ENCODE measurements at places on chromosomes 5 and 9.
A peak's percentile ranks its signal among the peaks of the same experiment; 100 is the strongest.

GRCh38 chr5:149265597-149265996, 6.1 kb upstream of the AFAP1L1 start:
- peak; percentile 19 for DNase-seq

- no peak for DNase-seq
Observed at GRCh38 chr5:78377056-78377717, 16.8 kb downstream of the SCAMP1 start.

GRCh38 chr9:16352791-16353401, 517.6 kb downstream of the BNC2 start:
- DNase-seq: no peak

DNA sequence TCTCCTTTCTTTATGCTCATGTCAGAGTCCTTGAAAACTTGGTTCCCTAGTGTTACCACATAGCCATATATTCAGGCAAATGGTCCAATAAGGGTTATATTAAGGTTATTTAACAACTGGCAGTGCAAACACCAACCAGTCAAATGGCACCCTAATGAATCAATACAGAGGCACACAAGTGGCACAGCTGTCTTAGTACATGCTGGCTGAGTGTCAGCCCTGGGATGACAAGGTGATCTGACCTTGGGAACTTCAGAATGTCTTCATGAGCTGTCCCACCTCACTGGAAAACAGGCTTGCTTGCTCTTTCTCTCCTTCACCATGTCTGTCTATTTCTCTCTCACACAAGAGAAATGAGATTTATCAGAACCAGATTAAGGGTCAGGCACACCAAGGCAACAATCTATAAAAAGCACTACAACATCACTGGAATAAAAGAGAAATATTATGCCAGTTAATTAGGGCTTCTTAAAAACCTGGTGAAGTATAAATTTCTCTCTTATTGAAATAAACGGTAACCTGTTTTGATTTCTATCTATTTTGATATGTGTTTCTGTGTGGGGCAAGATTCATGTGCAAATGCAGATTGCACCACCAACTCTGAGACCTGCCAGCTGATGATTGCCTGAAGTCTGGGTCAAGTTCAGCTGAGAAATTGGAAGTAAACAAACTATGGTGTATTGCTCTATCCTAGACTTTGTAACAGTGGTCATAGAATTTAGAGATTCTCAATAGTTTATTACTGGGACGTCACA, 140.7 kb downstream of the SREK1 start:
- DNase-seq: no peak

- no peak for DNase-seq
Observed at GRCh38 chr9:33257276-33257675, 7.2 kb downstream of the BAG1 start.

DNA sequence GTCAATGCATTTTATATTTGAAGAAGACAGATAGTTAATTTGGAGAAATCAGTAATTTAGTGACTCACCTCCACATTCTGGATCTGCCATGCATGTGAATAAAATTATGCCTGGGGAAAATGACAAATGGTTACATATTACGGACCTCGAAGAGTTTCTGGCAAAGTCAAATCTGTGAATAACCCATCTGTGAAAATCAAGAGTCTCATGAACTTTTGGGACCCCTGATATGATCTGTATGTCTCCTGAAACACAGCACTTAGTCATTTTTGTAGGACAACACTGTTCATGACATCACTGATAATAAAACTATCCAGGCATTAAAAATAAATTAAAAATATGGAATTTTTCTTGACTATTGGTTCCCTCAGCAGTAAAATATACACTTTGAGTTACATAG, 584.5 kb downstream of the TLE4 start:
- DNase-seq: no peak

- DNase-seq: no peak
Observed at GRCh38 chr9:77251050-77251449, 73.7 kb downstream of the VPS13A start.

- DNase-seq: no peak
Observed at GRCh38 chr9:128429513-128430086, 8.9 kb downstream of the CERCAM start.

GRCh38 chr9:761793-762560, 79.5 kb upstream of the DMRT1 start:
- no peak for DNase-seq

DNA sequence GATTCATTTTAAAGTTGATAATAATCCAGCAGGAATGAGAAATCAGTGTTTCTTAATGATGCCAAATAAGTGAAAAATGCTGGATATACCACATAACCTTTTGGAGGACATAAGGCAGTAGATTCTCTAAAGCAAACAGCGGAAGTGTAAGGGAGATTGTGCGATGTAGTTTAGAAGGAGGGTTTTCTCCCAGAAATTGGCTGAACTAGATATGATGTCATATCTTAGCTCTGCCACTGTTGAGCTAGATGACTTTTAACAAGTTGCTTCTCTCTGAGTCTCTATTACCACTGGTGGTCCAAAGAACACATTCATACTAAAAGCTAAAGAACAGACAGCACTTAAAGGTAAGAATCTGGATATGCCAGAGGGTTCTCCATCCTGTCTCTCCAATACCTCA, 107.0 kb downstream of the NR6A1 start:
- DNase-seq: no peak

GRCh38 chr9:113817171-113817570, 58.9 kb upstream of the ZNF618 start:
- DNase-seq: no peak

DNA sequence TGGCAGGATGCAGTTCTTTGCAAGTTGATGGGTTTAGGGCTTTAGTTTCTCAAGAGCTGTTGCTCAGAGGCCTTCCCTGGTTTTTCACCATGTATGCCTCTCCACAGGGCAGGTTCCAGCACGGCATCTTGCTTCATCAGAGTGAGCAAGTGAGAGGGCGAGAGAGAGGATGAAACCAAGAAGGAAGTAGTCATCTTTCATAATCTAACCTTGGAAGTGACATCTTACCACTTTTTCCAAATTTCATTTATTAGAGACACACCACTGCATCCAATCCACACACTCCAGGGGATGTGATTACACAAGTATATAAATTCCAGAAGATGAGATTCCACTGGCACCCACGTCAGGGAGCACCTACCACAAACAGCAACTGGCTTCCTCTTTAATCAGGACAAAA, 294.4 kb downstream of the MARCHF11 start:
- no peak for DNase-seq

DNA sequence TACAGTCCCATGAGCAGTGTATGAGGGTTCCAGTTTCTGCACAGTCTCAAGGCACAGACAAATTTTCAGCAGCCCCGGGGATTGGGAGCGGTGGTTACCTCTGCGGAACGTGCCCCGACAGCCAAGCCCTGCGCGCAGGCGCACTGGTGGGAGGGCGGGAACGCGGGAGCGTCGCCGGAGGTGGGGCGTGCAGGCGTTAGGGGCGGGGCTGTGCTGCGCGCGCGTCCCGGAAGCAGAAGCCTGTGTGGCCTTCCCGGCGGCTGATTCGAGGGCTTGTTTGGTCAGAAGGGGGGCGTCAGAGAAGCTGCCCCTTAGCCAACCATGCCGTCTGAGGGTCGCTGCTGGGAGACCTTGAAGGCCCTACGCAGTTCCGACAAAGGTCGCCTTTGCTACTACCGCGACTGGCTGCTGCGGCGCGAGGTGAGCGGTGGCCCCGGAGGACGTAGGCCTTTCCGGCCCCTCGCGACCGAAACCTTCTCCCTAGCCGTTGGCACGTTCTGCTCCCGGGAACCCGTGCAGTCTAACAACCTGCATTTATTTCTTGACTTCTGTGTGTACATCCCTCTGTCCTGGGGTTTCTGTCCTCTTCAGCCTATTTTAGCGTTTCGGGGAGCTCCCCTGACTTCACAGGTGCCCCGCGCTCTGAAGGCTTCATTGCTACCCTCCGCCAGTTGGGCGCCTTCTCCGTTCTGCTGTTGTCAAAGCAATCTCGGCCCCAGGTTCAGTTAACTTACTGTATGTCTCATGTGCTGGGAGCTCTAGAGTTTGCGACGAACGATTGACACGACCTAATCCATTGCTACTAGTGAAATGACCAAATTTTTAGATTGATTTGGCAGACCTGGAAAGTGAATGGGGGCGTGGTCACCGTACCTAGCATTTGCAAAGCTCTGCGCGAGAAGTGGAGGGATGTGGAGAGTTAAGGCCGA, at the start of gene GLE1:
Gene GLE1, plus strand, starts transcription at position 235 of the 929 bp plus-strand sequence. Its CDS starts 87 bp downstream, at position 322.
- DNase-seq: peak; percentile 96

DNA sequence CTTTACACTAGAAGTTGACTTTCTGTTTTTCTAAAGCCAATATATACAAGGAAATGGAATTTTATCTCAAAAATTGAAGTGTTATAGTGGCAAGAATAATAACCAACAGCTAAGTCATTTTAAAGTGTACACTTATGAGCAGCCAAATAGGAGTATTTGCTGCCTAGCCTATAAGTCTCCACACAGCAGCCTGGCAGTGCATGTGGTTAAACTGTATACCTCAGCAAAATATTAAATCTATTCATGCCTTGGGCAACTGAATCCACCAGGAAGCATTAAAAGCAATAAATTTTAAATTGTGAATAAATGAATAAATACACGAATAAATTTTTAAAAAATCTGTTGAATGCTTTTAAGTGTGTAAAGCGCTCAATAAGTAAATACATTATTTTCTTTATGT, 432.4 kb upstream of the RORB start:
- no peak for DNase-seq

DNA sequence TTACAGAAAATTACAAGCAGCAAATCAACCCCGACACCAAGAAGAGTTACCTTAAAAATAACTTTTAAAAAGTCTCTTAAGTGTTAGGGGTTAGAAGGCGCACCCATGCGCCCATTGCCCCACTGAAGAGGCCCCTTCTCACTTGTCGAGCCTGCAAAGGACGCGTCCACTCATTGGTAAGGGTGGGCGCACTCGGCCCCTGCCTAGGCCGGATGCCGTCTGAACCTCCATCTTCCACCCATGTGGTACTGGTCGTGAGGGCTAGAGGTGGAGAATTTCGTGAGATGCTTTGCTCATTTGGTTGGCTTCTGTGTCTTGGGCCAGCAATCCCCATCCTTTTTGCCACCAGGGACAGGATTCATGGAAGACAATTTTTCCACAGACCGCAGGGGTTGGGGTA, 27.5 kb upstream of the LRRC14B start:
- DNase-seq: no peak

GRCh38 chr9:101995231-101995630, 256.8 kb upstream of the GRIN3A start:
- peak; percentile 86 for DNase-seq

DNA sequence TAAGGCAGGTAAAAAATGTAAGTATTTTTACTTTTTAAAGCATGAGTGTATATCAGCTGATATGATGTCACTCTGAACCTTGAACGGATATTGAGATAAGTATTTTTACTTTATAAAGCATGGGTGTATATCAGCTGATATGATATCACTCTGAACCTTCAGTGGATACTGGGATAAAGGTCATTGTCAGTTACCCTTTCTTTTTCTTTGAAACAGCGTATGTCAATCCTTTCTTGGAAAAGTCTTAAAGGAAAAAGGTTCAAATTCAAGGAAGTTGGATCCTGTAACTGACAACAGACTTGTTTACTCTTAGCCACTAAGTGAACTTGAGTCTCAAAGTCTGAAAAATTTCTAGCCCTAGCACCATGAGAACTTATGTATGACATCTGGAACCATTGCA, 61.7 kb upstream of the IFNK start:
- no peak for DNase-seq

GRCh38 chr5:17343675-17344074, 126.2 kb downstream of the BASP1 start:
- DNase-seq: peak; percentile 62

- DNase-seq: no peak
Observed at GRCh38 chr9:85478847-85479246, 262.9 kb downstream of the AGTPBP1 start.

DNA sequence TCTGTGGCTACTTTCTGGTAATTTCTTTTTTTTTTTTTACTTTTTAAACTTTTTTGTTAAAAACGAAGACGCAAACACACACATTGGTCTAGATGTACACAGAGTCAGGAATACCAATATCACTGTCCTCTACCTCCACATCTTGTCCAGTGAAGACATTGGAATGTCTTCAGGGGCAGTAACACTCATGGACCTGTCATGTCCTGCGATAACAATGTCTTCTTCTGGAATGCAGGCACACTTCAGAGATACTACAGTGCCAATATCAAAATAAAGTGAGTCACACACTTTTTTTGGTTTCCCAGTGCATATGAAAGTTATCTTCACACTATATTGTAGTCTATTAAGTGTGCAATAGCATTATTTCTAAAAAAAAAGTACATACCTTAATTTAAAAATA, 175.9 kb downstream of the ARRDC3 start:
- peak; percentile 12 for DNase-seq

- no peak for DNase-seq
Observed at GRCh38 chr9:98327249-98327561, 71.8 kb upstream of the TBC1D2 start.

- DNase-seq: no peak
Observed at GRCh38 chr9:37730256-37730655, 23.3 kb upstream of the TRMT10B start.

- no peak for DNase-seq
Observed at GRCh38 chr5:93151121-93151520, 429.9 kb downstream of the NR2F1-AS1 start.

Data from RKO (cell line).